ENCODE measurements at places on chromosomes 11 and 22.

GRCh38 chr11:115699326-115699725 is 195.1 kb upstream of the CADM1 start:
- no peak for DNase-seq

DNA sequence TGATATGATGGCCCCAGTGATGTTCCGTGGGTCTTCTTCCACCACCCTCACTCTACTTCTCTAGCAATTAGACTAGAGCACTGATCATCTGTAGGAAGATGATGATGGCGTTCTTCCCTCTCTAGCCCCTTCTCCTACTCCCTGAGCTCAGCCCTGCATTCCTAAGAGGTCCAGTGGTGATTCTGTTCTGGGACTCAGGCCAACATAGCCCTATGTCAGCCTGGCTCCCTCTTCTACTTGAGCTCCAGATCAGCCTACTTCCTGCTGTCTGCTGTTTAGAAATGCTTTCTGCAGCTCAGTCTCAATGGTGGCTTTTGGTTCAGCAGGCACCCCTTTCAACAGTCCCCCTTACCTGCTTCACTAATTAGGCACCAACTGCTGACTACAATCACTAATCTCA is 86.1 kb upstream of the ZBED5 start:
- no peak for DNase-seq

DNA sequence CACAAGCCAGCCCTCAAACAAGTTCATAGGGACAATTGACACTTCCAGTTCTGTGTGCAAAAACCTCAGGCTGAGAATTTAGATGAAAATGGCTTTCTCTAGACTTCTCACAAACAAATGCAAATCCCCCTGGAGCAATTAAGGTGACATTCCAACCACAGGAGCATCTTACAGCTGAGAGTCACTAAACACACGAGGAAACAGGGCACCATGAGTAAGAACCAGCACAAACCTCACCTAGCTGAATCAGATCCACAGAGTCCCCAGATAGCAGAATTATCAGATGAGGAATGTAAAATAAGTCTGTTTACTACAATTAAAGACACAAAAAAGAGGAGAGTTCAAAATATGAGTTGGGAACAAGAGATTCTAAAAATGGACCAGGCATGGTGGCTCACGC is 51.5 kb downstream of the RTL6 start:
- DNase-seq = no peak

GRCh38 chr11:75389925-75390324 is 9.4 kb upstream of the RPS3 start:
- DNase-seq = no peak

DNA sequence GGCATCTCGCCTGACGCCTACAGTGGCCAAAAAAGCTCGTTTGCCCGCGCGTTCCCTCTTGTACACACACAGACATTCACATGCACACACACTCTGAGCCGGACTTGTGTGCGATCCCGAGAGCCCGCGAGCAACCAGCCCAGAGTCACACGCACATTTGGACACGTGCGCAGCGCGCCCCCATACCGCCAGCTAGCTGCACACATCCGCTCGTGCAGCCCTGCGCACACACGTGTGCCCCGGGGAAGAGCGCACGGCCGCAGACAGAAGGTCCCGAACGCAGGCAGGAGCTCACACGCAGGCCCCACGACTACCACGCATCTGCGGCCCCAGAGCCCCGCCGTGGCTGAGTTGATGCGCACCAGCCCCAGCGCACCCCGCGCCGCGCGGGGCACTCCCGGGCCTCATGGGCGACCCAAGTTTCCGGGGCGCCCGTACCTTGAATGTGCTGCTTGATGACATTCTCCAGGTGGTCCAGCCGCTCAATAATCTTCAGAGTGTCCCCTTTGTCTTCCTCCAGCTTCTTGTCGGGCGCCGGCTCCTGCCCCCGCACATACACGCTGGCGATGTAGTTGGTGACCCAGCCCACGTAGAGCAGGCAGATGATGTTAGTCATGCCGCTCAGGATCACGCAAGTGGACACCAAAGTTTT is 758 bp downstream of the GALNT18 start:
- no peak for DNase-seq

- DNase-seq = no peak
Measured at GRCh38 chr22:21673534-21674321, 7.9 kb downstream of the PPIL2 start.

- no peak for DNase-seq
Measured at GRCh38 chr11:107848345-107848744, 10.2 kb downstream of the SLC35F2 start.

GRCh38 chr11:38274031-38274430 is 1676.0 kb upstream of the RAG2 start:
- DNase-seq = no peak
